ENCODE measurements at places on chromosomes 3 and 15.

- no peak for DNase-seq
These were observed 183.5 kb upstream of the PRICKLE2 start for GRCh38 chr3:64408770-64409169.

DNA sequence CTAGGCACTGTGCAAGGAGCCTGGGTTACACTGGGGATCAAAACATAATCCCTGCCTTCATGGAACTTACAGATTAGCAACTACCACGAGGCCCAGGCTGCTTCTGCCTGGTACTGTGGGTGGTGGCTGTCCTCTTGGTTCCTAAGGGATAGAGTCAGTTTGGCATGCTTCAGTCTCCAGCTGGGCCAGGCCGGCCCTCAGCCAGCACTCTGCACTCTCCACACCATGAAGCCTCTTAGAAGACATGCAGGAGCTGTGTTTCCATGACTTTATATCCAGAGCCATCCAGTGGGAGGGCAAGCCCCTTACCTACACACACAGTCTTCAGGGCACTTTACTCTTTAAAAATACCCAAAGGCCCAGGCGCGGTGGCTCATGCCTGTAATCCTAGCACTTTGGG is 54.4 kb downstream of the ATP1B3 start:
- no peak for DNase-seq

- no peak for DNase-seq
These were observed 13.2 kb upstream of the LMCD1 start for GRCh38 chr3:8488411-8488810.

DNA sequence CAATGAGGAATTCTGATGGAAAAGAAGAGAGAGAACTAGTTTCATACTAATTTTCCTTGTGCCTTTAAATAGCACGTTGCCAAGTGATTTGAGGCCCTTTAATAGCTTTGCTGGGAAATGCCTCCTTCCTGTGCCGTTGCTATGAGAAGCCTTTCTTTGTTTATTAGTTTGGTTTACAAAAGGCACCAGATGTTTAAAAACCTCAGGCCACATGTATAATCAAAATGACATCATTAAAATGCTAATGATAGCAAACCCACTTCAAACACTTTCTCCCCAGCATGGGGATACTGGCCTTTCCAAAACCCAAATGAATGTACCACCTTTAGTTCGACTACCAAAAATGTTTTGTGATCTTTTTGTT is 50.0 kb upstream of the TBC1D23 start:
- DNase-seq, result no peak

DNA sequence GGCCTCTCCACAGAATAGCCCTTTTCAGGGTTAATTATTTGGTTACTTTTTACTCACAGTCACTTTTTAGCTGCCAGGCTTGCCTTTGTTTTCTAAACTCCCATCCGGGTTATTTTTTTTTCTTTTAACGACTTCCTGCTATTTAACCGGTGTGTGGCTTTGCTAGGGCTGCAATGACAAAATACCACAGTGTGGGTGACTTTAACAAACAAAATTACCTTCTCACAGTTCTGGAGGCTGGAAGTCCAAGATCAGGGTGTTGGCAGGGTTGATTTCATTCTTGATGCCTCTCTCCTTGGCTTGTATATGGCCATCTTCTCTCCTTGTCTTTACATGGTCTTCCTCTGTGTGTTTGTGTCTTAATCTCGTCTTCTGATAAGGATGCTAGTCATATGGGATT is 91.5 kb downstream of the IL1RAP start:
- no peak for DNase-seq

DNA sequence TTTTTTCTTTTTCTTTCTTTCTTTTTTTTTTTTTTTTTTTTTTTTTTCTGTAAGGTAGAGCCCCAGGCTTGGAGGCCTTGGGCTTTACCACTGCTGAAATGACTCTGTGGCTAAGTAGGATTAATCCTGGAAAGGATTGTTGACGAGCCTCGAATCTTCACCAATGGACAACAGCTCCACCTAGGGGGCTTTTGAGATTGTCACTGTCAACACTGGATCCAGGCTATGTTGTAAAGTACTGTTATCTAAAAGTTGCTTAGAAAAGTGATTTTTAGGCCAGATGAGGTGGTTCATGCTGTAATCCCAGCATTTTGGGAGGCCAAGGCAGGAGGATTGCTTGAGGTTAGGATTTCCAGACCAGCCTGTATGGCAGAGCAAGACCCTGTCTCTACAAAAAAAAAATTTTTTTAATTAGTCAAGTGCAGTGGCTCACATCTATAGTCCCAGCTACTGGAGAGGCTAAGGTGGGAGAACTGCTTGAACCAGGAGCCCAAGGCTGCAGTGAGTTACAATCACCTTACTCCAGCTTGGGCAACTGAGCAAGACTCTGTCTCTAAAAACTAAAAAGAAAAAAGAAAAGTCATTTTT is 41.6 kb downstream of the KLHL18 start:
- DNase-seq, result peak; percentile 30

DNA sequence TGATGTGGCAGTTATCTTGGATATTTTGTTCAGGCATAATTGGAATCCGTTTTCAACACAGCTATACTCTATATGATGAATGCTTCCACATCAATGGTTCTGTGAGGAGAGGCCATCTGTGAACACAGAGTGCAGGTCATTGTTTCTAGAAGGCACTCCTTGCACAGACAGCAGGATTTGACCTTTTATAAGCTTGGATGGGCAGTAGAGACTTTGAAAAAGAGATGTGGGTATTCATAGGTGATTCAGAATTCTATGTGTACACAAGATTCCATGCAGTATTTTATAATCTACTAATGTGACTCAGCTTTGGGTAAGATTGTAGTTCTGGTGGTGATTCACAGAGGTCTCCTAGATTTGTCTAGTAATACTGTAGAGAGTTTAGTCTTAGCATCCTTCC is 12.5 kb downstream of the ARPP21 start:
- no peak for DNase-seq

GRCh38 chr15:76577879-76578512 is 241.4 kb downstream of the ISL2 start:
- no peak for DNase-seq

DNA sequence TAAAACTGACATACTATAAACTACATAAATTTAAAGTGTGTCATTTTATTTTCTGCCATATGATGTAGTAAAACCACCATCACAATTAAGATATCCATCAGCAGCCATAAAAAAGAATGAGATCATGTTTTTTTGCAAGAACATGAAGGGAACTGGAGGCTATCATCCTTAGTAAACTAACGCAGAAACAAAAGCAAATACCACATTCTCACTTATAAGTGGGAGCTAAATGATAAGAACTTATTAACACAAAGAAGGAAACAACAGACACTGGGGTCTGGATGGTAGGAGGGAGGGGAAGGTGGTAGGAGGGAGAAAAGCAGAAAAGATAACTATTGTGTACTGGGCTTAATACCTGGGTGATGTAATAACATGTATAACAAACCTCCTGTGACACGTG is 24.6 kb downstream of the CCDC14 start:
- no peak for DNase-seq

GRCh38 chr3:54443561-54444161 is 321.3 kb downstream of the CACNA2D3 start:
- no peak for DNase-seq
